SK-N-SH treated with all-trans-retinoic acid at 6 μM for 48 hours (cell line): ENCODE measurements at places on chromosomes 6 and 20.

DNA sequence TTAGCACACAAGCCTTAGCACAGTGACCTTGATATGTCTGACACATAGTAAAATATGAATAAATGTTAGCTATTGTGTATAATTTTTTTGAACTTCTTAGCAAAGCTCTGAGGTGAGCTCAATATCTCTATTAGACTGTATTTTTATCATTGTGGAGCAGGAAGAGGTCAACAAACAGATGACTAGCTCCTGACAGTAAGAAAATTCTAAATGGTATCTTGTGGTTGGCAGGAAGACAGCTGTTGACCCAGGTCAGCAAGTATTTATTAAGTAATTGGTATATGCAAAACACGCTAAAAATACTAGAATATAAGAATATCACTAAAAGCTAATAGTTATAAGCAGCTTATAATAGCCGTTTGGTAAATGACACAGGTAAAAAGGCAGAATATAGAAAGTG is 77.5 kb upstream of the MARCKS start:
- ATAC-seq: no peak

- no peak for ATAC-seq
Observed at GRCh38 chr6:37251211-37251780, 6.3 kb upstream of the TBC1D22B start.

DNA sequence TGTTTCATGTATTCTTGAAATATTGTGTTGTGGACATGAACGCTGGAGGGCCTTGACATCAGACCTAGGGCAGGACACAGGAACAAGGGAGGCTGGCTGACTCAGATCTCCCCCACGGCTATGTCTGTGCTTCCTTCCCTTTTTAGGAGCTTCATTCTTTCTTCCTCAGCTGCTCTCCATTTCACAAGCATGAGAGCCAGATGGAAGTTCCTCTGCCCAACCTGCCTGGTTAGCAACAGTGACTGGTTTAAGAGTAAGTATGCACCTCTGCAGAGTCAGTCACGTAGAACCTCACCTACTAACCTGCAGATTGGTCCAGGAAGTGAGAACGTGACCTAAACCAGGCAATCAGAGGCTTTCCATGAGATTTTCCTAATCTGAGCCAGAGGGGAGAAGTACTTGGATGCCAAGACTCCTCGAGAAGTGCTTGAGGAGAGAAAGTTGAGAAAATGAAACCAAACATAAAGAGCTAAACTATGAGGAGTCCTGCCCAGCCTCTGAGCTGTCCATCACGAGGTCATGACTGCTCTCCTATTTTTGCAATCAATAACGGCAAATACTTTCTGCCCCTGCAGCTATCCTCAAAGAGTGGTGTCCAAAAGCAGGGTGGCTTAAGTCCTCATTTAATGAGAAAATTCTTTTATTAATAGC is 465.2 kb upstream of the CITED2 start:
- ATAC-seq: no peak

DNA sequence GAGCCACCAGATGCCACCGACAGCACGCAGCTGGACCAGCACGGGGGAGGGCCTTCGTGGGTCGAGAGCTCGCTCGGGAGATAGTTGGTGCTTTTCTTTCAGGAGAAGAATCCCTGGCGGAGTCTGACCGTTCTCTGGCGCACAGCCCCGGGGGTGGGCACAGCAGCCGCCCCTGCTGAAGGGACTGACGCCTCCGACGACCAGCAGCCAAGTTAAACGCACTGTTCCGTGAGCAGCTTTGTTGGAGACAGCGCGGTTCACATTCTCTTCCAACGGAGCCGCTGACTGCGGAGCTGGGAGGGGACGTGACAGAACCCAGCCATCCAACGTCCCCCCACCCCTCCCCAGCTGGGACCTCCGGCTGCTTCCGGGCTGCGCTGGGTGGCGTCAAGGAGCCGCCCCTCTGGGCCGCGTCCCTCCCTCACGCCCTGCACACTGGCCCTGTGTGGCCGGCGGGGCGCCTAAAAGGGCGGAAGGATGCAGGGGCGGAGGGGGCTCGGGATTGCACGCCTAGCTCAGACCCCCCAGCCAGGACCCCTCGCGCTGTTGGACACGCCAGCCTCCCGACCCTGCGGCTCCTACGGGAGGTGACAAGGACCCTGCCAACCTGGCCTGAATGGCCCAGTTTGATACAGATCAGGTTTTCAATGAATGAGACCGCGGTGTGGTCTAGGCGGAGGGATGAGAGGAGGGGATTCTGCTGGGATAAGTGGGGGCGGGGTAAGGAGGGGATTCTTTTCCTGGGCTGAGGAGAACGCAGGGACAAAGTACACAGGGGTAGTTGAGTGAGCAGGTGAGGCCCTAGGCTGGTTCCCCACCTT is 36.4 kb upstream of the KHDC1 start:
- ATAC-seq: peak; percentile 70

DNA sequence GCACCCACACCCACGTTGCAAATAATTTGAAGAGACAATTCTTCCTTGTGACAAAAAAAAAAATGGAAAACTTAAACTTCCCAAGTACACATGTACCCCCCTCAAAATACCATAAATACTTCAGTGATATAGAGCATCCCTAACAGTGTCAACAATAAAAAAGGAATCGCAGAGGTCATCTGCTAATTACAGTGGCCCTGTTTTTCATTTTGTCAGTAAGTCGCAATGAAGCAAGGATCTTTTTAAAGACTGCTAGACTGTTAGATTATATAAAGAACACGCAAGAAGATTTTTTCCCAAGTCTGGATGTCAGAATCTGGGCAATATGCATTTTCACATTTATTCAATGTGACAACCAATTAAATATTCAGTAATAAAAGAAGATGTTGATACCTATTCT is 93.9 kb downstream of the EPB41L2 start:
- ATAC-seq: no peak

GRCh38 chr6:44976677-44977641 is 351.2 kb upstream of the RUNX2 start:
- no peak for ATAC-seq

- peak; percentile 90 for ATAC-seq
Observed at GRCh38 chr6:119647309-119647708, 297.7 kb upstream of the MAN1A1 start.

DNA sequence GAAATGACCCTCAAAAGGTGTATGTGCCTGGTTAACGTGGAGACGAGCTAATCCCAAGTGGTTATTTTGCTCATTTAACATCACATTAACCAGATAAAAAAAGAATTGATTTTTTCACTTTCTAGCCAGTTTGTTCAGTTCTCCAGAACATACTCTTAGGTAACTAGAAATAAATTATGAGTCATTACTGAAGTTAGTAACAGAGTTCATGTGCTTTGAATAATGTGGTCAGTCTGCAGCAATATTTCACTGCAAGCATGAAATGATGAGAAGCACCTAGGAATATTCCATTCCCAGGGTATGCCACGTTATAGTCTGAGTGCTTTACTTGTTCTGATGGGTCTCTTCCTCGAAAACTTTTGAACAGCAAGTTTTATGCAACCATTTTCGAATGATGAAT is 138.3 kb upstream of the INSM1 start:
- ATAC-seq: no peak

DNA sequence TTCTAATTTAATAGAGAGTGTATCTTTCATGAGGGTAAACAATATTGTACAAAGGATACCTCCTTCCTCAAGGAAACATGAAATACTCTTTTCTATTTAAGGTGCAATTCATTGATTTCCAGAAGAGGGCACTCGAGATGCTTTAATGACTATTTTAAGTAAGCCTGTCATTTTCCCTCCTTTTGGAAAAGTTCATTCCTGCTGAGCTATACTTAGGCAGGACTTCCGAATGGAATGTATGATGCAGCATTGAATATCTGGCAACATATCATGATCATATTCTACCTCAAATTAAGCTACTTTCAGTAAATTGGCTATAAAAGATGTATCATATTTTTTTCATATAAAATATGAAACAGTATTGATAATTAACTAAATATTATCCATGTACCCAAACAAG is 5.0 kb downstream of the DST start:
- ATAC-seq: peak; percentile 70

DNA sequence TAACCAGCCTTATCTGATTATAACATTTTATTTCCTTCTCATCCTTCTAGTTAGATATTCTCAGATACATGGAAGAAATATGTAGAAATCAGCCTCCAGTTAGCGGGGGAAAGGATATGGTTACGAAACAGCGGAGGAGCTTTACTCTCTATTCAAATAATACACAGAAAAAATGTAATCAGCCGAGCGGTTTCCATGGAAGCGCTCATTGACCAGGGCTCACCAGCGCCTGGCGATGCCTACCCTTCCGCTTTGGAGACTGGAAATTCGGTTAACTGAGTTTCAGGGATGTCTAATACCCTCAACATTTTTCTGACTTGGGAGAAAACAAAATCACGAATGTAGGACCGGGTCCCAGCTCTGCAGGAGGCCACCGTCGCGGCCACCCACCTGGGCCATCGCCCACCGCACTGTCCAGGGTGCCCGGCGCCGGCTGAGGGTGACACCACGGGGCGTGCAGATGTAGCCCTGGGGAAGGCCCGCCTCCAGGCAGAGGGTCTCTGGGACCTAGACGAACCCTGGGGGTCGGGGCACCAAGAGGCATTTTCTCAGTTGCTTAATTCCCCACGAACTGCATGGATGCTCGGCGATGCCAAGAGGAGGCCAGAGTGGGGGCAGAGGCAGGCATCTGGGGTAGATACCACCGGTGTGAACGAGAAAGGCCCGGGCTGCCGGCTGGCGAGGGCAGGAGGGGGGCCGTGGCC is 1.7 kb downstream of the PRR18 start:
- ATAC-seq: no peak

- no peak for ATAC-seq
Observed at GRCh38 chr6:24899136-24899996, 36.4 kb downstream of the RIPOR2 start.

DNA sequence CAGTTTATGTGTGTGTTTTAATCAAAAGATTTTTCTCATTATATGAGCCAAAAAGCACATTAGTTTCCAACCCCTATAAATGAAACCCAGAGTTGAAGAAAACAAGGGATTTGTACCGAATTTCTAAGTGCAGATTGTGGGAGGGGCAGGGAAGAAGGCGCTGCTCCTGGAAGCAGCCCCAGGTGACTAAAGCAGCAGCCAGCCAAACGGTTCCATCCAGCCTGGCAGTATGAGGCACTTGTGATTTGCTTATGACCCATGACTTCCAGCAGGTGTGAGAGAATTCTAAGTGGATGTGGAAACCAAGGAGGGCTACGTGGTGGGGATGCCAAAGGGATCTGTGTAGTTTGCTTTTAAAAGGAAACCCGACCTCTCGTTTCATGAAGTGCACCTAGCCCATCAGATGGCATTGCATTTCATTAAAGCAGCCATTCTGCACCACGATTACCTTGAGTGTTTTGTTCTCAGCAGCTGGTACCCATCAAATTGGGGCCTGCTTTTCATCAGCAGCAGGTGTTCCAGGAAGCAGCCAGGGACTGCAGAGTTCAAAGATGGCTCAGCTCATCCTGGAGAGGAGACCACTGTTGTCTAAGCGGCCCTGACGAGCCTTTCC is 79.1 kb downstream of the DTD1 start:
- ATAC-seq: no peak

- ATAC-seq: no peak
Observed at GRCh38 chr6:42020967-42021366, 29.4 kb upstream of the TAF8 start.

DNA sequence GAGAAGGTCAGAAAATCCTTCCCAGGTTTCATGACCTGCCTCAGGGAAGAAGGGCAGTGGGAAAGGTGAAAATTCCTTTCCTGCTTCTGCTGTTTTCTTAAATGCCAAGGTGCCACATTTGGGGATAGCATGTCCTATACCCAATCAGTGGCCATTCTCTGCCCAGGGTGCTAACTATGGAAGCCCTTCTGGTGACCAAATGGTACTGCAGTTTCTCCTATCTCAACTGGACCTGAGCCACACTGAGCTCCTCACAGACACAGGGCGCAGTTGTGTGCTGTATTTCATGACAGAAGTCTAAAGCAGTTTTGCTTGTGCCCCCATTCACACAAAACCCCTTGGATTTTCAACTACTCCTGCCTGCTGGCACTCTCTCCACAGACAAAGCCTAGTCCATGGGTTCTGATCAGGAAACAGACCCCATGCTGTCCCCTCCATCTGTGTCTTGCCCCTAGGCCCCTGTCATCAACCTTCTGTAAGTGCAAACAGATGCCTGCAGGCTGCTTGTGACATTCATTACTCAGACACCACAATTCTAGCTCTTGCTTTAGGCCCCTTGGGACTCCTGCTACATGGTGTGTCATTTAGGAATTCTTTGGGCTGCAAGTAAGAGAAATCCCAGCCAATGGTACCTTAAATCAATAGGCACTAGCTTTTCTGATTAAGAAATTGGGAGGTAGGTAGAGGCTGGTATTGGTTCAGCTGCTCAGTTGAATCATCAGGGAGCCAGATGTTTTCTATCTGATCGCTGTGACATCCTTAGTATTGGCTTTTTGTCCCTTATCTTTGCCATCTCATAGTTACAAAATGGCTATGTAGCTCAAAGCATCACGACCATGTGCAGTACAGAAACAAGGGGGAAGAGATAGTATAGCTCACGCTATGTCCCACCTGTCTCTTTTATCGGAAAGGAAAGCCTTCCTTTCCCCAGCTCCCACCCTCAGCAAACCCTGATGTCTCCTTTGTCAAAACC is 147.8 kb downstream of the CD83 start:
- ATAC-seq: no peak

DNA sequence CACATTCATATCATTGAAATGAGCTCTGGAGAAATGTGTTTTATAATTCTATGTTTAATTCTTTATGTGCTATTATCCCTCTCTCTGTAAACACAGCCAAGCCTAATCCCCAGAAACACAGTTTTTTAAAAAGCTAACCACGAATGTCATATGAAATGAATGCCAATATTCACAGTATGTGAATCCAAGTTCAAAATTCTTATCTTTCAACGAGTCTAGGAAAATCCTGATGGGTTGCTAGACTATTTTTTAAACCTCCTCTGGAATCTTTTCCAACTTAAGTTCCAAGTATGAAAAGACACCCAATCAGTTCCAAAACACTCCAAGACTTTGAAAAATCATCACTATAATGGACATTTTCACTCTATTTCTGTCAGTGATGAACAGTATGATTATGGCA is 689.3 kb downstream of the HACE1 start:
- ATAC-seq: no peak

- peak; percentile 72 for ATAC-seq
Observed at GRCh38 chr6:69974193-69974592, 107.8 kb downstream of the COL19A1 start.

DNA sequence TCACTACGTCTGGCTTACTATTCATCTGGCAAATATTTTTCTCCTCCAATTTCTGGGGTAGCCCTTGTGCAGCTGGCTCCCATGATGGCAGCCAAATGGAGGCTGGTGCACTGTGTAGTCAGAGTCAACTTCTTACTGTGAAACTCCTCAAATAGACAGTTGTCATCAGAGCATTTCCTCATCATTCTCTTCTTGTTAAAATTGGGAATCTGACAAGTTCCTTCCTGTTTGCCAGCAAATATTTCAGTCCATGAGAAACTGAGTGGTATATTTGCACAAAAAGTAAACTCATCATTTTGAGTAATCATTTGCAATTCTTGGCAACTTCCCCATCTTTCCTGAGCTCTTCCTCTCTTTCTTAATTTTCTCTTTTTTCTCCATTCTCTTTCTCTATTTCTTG is 394.9 kb upstream of the RGS17 start:
- ATAC-seq: no peak
